ENCODE measurements at places on chromosomes 1 and 21.

DNA sequence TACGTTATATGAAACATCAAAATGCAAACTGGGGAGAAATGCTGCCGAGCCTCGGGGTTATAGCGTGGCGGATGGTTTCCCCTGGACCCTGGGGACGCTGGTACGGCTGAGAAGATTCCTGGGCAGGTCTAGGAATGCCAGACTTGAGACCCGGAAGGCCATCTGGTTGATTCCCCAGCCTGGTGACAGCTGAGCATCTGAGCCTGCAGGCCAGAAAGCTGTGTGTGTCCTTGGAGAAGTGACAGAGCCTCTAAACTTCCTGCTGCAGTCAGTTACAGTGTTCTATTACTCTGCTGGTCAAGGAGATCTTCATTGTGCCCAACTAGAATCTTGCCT lies 2.3 kb downstream of the VASH2 start:
- no peak for DNase-seq

DNA sequence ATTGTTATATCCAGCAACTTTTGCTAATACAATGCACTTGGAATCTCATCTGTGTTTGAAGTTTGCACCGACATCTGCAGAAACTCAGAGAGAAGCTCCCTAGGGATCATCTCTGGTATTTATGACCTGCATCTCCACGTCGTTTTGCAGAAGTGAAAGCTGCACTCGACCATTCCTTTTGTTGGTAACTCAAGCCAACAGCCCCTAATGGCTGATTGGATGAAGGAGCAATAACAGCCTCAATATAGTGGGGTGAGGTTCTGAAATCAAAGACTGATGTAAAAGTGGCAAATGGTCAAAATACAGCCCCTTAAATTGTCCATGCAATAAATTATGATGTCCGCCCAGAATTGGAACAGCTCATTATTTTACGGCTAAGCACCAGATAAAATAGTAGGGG lies 344.2 kb upstream of the KAZN start:
- no peak for DNase-seq

- DNase-seq: no peak
Observed at GRCh38 chr21:46421756-46422555, 36.7 kb upstream of the DIP2A start.

GRCh38 chr1:196381544-196381943 lies 226.7 kb downstream of the KCNT2 start:
- no peak for DNase-seq

GRCh38 chr1:96747565-96747964 lies 26.0 kb downstream of the PTBP2 start:
- DNase-seq: no peak

DNA sequence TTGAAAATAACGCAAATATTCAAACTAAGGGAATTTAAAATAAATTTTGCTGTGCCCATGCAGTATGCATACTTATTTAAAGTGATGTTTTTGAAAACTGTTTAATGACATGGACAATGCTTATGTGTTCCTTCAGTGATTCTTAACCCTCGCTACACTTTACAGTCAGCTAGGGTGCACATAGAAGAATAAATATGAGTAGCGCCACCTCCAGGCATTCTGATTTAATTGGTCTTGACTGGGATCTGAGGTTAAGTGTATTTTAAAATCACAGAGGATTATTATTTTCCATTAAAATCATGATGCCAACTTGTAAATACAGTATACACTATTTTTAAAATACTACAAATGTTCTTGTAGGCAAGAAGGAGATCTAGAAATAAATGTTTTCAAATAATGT lies 373.5 kb upstream of the ADGRL4 start:
- DNase-seq: no peak

GRCh38 chr1:56553046-56553445 lies 26.3 kb downstream of the PLPP3 start:
- no peak for DNase-seq

- DNase-seq: no peak
Observed at GRCh38 chr21:28922368-28922767, 70.3 kb downstream of the LTN1 start.

- DNase-seq: no peak
Observed at GRCh38 chr1:162908780-162909179, 47.8 kb upstream of the CCDC190 start.

DNA sequence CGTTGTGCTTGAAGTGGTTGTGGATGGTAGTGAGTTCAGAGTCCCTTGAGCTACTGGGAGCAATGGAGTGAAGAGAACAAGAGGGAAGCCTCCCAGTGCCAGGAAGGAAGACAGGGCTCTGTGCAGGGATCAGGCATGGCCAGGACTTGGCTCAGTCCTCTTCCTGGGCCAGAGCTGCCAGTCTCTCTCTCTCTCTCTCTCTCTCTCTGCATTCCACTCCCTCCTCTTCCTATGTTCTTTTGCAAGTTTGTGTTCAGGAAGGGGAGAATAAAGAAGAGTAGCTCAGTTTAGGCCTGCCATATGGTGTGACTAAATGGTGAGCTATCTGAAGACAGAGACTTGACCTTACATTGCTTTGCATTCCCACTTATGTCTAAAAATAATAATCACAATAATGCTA lies 20.5 kb upstream of the RPTN start:
- DNase-seq: no peak

DNA sequence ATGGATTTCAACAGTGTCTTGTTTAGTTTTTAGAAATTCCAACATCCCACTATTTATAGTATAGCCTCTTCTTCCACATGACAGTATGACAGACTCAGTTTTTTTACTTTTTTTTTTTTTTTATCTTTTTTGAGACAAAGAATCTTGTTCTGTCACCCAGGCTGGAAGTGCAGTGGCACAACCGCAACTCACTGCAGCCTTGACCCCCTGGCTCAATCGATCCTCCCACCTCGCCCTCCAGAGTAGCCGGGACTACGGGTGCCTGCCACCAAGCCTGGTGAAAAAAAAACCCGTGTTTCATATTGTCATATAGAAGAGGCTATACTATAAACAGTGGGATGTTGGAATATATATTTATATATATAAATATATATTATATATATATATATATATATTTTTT lies 1.2 kb upstream of the DR1 start:
- no peak for DNase-seq

GRCh38 chr1:180252638-180253536 lies 22.8 kb downstream of the LHX4 start:
- DNase-seq: peak; percentile 47

- no peak for DNase-seq
Observed at GRCh38 chr21:26835714-26836265, 9.4 kb downstream of the ADAMTS1 start.

DNA sequence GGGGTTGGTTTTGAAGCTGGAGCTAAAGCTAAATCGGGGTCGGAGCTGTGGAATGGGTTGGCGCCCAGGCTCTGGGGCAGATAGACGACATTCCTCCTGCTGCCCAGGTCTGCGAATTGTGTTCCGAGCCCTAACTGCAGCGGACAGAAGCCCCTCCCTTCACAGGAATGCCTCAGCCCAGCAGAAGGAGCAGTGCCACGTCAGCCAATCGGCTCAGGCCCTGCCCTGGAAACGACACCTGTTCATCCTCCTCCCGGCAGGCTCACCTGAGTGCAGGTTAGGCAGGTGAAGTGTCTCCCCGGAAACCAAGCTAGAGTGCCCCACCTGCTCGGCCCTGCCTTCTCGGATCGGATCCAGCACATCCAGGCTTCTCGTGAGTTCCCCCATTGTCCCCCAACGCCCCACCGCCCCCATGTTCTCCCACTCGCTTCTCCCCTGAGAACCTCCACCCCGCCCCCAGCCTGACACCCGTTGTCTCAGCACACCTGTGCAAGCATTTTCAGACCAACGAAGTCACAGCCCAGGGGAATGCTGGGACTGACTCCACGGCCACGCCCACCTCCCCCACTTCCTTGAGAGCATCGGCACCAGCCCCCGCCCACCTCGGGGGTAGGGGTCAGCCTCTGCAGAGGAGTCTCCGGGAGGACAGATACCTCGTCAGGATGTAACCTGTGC lies 775 bp downstream of the TMEM125 start:
- peak; percentile 6 for DNase-seq

DNA sequence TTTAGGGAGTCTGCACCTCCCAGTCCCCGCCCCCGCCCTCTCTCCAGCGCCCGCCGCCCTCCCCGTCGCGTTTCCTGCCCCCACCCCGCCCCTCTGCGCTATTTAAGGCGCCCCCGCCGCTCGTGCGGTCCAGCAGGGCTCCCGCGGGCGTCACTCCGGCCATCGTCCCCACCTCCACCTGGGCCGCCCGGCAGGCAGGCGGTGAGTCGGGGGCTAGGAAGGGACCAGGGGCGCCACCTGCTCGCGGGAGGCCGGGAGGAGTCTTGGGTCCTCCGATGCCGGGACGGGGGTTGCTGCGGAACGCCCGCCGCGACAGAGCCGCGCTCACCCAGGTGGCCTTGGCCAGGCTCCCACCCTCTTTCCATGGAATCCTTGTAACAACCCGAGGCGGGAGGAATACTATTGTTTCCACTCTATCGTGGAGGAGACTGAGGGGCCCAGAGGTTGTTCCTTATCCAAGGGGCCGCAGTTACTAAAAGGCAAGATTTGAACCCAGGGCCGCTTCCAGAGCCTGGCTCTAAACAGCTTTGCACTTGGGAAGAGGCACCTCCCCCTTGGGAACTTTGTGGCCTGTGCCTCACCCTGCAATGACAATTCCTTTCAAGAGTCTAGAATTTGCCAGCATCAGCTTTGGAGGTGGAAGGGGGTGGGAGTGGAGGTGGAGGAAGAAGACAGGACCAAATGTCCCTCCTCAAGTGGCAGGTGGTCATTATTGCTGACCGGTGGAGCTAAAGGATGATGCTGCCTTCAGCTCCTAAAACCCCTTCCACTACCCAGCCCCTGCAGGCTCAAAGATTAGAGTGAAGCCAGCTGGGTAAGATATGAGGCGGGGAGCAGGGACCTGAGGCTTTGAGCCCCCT lies at the start of gene GJA4:
Gene GJA4, plus strand, starts transcription at position 132 of the 860 bp plus-strand sequence. CDS start 1,215 bp downstream, outside the sequence.
- no peak for DNase-seq

- DNase-seq: no peak
Observed at GRCh38 chr1:22452481-22452957, 868 bp downstream of the ZBTB40 start.

GRCh38 chr21:35375115-35375514 lies 326.0 kb upstream of the RUNX1 start:
- DNase-seq: no peak

GRCh38 chr21:41369105-41369919 lies 7.5 kb downstream of the MX2 start:
- no peak for DNase-seq

- no peak for DNase-seq
Observed at GRCh38 chr21:14452727-14453241, 69.8 kb upstream of the HSPA13 start.

DNA sequence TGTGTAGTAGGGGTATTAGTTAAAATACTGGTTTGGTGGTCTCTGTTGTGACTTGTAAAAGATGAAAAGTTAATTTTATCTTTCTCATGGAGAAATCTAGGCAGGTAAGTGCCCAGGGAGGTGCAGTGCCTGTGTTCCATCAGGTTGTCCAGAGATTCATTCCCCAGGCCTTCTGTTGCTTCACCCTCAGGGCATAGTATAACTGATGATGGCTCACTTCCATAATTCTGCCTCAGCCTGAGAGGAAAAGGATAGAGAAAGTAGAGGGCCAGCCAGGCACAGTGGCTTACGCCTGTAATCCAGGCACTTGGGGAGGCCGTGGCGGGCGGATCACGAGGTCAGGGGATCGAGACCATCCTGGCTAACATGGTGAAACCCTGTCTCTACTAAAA lies 153.9 kb downstream of the FMN2 start:
- DNase-seq: no peak

DNA sequence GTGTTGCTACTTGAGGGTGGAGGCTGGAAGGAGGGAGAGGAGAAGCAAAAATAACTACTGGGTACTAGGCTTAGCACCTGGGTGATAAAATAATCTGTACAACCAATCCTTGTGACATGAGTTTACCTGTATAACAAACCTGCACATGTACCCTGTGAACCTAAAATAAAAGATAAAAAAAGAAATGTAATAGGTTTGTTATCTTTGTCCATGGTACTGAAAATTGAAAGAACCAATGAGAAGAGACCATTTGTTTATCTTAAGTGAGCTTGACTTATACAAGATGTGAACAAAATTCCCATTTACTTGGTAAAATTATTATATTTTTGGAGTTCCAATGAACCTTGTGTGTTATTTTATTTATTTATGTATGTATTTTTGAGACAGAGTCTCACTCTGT lies 11.1 kb upstream of the USP25 start:
- DNase-seq: no peak

- no peak for DNase-seq
Observed at GRCh38 chr1:190864013-190864641, 386.5 kb upstream of the BRINP3 start.

DNA sequence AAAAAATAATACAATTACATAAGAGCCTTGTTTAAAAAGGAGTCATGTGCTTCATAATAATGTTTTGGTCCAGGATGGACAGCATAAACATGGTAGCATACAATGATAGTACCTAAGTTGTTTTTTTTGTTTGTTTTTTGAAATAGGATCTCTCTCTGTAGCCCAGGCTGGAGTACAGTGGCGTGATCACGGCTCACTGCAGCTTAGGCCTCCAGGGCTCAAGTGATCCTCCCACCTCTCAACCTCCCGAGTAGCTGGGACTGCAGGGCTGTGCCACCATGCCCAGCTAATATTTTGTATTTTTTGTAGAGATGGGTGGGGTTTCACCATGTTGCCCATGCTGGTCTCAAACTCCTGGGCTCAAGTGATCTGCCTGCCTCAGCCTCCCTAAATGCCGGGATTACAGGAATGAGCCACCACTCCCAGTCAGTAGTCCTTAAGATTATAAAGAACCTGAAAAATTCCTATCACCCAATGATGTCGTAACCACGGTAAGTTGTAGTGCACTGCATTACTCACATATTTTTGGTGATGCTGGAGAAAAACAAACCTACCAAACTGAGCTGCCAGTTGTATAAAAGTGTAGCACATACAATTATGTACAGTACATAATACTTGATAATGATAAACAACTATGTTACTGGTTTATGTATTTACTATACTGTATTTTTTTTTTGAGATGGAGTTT lies 22.4 kb upstream of the RCOR3 start:
- DNase-seq: no peak
